ENCODE measurements at places on chromosomes 3 and 15.

DNA sequence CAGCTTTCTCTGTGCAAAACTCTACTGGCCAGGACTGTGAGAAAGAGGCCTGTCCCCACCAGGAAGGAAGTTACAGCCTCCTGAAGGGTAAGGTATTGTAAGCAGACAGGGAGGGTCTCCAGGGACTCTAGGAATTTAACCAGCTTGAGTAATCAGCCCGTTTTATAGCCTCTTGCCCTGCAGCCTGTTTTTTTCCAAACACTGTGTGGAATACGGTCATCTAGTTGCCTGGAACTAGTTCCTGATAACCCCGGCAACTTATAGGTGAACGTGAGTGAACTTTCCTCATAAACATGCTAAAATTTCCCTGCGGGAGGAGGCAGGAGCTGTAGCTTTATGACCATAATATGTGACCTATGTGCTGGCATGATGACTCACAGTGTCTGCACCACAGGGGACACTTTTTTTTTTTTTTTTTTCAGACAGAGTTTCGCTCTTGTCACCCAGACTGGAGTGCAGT, 60.1 kb upstream of the DAZL start:
- DNase-seq, result no peak

GRCh38 chr3:176274161-176274560, 923.1 kb downstream of the TBL1XR1 start:
- no peak for DNase-seq

GRCh38 chr3:140859592-140860336, 81.9 kb upstream of the SLC25A36 start:
- no peak for DNase-seq

- no peak for DNase-seq
Observed at GRCh38 chr3:41111011-41111410, 88.3 kb upstream of the CTNNB1 start.

- DNase-seq, result no peak
Observed at GRCh38 chr15:65470866-65471265, 46.6 kb downstream of the DPP8 start.

GRCh38 chr3:143895805-143896204, 47.5 kb upstream of the SLC9A9 start:
- no peak for DNase-seq

GRCh38 chr15:49238342-49238741, 68.3 kb downstream of the GALK2 start:
- peak; percentile 85 for DNase-seq

- DNase-seq, result no peak
Observed at GRCh38 chr3:56915966-56916586, 114.3 kb upstream of the ARHGEF3 start.

DNA sequence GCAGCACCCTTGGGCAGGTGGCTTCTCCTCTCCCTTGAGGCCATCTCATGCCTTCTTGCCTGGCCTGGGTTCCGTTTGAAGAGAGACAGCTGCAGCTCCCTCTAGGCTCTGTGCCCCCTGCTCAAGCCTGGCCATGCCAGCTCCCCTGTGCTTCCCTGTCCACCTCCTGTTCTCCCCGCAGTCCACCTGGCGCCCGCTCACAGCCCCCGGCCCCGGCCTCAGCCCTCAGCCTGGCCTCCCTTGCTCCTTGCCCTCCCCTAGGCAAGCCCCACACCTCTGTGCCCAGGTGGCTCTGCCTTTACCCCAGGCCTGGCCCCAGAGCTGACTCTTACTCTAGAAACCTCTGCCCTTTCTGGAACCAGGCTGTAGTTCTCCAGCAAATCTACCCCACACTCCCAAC, 13.9 kb upstream of the RHO start:
- DNase-seq, result no peak

- no peak for DNase-seq
Observed at GRCh38 chr15:33068007-33068481, 126.5 kb downstream of the FMN1 start.

DNA sequence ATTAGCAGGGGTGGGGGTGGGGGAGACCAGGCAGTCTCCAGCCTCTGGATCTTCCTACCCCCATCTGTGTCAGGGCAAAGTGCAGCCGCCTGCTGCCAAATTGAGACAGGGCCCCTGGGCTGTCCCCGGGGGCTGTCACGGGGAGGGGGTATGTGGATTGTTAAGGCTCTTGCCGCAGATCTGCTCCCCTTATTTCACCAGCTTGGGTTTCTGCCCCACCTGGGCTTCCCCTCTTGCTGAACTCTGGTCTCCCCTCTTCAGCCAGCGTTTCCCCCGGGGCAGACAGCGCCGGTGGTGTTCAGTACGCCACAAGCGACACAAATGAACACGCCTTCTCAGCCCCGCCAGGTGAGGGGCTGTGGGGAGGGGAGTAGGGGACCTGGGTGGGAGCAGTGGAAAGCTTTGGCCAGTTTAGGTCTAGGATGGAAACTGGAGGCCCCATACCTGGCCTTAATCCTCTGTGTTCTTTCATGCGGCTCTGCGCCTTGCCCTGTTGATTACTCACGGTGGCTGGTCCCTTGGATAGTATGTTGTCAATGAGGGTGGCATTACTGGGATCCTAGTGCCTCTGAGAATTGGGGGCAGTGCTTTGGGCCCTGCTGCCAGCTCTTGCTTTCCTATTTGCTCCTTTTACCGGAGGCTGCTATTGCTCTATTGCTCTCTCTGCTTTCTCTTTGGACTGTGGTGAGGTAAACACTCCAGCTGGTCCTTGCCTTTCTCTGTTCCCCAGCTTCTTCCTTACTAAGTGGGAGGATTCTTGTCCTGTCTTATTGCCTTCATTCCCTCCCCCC, 1.7 kb downstream of the EIF4G1 start:
- no peak for DNase-seq

DNA sequence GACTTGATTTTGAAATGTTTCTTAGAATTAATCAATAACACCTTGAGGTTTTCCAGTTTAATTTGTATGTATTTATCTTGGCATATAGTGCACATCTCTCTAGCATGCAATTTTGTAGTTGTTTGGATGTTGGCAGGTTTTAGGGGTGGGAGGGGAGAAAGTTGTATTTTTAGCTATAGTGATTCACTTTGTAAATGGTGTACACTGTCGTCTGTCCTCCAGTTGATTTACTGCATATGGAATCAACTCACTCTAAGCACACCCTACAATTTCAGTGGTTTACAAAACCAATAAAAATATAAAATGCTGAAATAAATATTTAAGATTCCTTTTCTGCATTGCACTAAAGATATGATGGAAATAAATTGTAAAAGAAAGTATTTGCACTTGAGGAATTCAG, 199.1 kb downstream of the CDIN1 start:
- peak; percentile 79 for DNase-seq

GRCh38 chr15:63553388-63553791, 43.8 kb upstream of the FBXL22 start:
- DNase-seq, result peak; percentile 100

GRCh38 chr15:72195101-72195511, 2.5 kb downstream of the GRAMD2A start:
- DNase-seq, result no peak

DNA sequence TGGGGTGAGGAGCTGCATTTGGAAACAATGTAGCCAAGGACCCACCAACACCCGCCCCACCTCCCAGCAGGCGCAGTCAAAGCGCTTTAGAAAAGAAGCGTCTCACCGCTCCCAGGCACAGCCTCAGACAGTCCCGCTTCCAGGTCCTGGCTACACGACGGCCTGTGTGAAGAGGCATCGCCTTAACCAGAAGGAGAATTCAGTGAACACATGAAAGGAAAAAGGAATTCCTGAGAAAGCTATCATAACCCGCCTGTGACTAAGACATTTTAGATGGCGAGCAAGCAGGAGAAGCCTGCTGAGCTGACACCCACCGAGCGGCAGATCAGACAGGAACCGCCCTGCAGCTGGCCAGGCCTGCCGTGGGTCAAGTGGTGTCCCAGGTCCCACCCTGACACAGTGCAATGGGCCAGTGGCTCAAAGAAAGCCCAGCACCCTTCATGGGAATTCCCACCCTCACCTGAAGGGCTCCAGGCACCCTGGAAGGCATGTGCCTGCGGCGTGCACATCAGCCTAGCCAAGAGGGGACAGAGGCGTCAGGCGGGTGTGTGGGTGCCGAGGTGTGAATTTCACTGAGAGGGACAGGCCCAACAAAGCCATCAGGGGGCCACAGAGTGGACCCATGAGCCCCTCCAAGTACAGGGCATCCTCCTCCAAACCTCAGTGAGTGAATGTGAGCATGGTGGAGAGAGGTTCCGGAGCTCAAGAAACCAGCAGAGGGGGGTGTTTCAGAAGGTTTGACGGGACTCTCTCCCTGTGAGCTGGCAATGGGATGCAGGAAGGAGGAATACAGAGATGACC, 144.8 kb downstream of the NSMCE3 start:
- peak; percentile 68 for DNase-seq

DNA sequence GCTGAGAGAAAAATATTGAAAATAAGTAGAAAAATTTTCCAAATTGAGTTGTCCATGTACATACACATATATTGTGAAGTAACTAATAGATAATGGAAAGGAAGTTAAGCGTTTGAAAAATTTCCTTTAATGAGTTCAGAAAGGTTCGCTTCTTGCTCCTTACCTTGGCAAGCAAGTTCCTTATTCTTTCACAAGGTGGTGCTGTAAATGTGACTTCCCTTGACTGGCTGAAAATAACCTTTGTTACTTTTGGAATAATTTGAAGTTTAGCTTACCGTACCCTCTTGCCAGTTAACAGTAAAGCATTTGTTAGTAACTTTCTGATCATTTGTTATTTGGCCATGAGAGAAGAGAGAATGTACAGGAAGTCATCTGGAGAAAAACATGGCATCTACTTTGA, 41.6 kb downstream of the PYDC2 start:
- DNase-seq, result no peak

Measured in astrocyte (in vitro differentiated cells and primary cell).